ENCODE measurements at places on chromosomes 11 and 22.
A peak's percentile ranks its signal among the peaks of the same experiment; 100 is the strongest.

DNA sequence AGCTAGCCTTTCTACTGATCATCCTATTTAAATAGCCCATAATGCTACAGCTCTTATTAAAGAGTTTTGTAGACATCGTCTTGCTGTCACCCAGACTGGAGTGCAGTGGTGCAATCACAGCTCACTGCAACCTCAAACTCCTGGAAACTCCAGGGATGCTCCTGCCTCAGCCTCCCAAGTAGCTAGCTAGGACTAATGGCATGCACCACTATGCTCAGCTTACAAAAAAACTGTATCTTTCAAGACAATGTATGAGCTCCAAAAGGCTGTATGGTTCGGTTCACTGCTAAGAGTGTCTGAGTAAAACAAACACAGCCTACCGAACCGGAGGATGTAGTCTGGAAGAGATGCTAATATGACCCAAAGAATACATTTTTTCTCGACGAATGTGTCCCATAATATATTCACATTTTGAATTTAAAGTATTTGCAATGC is 2.6 kb downstream of the TAF1D start:
- no peak for DNase-seq

GRCh38 chr11:74299015-74299414 is 12.4 kb downstream of the P4HA3 start:
- DNase-seq: no peak

DNA sequence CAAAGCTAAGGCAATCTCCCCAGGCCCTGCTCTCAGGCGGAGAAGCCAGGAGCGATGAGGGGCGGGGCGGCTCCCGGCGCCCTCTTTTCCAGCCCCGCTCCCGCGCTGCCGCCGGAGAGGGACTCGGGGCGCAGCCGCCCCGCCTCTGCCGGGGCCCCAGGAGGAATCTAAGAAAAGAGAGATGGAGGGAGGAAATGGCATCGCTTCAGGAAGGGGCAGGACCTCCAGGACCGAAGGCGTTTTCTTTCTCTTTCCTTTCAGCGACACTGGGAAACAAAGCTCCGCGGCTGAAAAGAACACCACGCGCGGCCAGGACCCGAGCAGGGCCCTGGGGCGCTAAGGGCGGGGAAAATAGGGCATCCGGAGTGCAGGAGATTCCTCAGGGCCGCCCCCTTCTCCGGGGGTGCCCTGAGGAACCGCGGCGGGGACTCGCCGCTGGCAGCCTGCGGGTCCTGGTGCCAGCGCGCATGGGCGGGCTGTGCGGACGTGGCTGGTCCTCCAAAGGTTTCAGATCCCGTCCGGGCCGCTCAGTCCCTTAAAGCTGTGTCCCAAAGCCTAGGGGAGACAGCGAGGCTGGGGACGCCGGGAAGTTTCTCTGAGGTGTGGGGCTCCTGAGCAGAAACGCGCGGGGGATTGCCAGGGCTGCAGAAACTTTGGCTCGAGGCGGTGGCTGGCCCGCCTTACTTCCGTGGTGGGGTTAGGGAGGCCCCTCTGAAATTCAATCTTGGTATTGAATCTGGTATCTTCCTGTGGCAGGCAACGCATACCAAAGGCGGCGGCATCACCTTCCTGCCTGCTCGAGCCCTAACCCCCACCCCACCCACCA is 2.8 kb upstream of the BSX start:
- peak; percentile 74 for DNase-seq

DNA sequence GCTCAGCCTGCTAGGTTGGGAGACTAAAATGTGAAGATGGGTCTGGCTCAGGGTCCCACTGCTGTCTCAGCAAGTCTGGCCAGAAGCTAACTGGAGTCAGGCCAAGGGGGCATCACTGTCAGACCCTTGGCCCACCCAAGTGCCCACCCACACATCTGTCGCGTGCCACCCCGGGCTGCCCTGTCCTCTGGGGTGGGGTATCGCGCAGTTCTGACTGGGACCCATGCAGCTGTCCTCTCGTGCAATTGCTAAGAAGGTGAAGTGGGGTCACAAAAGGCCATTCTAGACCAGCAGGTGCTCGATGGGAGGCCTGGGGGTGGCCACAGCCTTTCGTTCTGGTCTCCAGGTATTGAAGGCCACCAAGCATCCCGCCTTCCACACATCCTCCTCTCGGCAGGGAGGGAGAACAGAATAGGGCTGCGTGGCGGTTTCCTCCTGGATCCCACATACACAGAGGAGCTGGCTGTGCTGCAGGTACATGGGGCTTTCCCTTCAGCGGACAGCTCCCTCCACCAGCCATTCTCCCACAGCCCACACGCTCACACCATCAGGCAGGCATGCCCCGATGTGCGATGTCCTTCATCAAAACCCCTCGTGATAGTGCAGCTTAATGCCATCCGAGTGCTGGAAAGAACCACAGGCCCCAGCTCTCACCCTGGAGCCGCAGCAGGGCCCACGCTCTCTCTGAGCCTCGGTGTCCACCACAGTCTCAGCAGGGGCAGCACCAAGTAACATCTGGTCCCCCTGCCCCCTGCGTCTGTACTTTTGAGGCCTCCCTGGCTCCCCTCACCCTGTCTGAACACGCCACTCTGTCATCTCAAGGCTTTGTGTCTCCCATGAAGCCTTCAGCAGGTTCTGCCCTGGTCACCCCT is 37.6 kb downstream of the SHANK2 start:
- no peak for DNase-seq

- DNase-seq: no peak
These were observed 798.0 kb downstream of the NTM start for GRCh38 chr11:132168344-132168981.

DNA sequence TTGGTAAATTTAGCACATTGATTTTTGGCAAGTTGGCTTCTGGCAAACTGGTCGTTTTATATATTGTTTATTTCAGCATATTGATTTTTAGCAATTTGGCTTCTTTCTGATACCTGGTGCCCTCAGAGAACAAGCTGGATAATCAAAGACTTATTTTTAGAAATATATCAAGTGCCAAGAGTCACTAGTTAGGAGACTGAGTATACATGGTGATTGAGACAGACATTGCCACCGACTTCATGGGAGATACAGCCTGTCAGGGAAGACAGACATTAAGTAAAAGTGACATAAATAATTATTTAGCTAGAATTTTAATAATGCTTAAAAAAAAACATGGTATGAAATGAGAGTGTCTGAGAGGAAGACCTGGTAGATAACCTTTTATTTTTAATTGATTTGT is 242.3 kb upstream of the MTNR1B start:
- DNase-seq: no peak

GRCh38 chr11:70618431-70619101 is 220.2 kb downstream of the CTTN start:
- no peak for DNase-seq

- DNase-seq: no peak
These were observed 1.2 kb upstream of the TIRAP start for GRCh38 chr11:126281666-126282175.

- DNase-seq: no peak
These were observed 33.6 kb downstream of the TBC1D22A start for GRCh38 chr22:46795845-46796565.

- DNase-seq: no peak
These were observed 7.3 kb downstream of the CERK start for GRCh38 chr22:46730568-46731245.

GRCh38 chr11:92697461-92698312 is 271.8 kb upstream of the MTNR1B start:
- DNase-seq: peak; percentile 29

DNA sequence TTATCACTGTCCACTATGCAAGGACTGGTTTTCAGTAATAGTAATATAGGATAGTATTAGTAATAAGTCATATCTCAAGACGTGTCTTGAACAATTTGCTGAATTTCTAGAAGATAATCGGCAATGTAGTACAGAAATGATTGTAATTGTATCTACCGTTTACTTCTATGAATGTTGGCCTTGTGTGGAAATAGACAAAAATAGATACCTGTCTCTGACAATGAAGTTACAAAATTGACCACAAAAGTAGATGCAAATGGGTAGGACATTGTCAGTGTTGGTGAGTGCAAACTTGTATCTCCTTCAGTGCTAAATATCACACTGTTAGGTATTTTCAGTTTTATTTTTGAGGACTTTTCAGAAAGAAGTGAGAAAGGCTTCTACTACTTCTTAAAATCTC is 43.1 kb downstream of the SVIP start:
- DNase-seq: no peak

- DNase-seq: no peak
These were observed 20.9 kb downstream of the DKK3 start for GRCh38 chr11:11987503-11988022.

DNA sequence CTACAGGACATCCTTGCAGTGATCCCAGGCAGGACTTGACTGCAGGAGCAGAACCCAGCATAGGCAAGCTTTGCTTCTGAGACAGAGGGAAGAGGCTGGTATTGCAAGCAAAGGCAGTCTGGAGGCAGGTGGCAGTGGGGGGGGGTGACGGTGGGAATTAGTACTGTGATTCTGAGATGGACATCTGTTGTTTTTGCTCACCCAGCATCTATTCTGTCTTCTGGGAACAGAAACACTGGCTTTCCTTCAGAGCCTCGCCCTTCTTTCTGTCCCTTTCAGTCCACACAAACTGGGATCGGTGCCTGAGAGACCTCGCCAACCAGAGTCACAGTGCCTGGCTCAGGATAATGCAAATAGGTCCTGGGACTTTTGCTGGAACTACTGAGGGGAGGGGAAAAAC is 31.2 kb upstream of the RASL10A start:
- DNase-seq: no peak

- peak; percentile 95 for DNase-seq
These were observed 570.3 kb downstream of the OPCML start for GRCh38 chr11:132962041-132962440.

GRCh38 chr11:71124127-71124526 is 128.2 kb downstream of the SHANK2 start:
- DNase-seq: no peak

DNA sequence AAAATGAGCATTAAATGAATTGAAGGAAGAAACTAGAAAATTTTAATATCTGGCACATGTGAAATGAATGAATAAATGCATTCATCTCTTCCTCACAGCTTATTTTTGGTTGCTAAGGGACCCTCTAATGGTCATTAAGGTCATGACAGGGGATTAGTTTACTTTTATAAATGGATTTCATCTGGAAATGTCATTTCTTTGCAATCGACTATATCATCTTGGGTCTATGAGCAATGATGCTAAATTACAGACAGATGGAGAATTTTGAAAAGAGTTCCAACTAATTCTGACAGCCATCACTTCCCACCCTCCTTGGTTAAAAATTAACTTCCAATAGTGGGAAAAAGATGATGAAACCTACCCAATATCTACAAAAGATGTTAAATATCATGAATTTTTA is 98.0 kb downstream of the KIF18A start:
- DNase-seq: peak; percentile 3

DNA sequence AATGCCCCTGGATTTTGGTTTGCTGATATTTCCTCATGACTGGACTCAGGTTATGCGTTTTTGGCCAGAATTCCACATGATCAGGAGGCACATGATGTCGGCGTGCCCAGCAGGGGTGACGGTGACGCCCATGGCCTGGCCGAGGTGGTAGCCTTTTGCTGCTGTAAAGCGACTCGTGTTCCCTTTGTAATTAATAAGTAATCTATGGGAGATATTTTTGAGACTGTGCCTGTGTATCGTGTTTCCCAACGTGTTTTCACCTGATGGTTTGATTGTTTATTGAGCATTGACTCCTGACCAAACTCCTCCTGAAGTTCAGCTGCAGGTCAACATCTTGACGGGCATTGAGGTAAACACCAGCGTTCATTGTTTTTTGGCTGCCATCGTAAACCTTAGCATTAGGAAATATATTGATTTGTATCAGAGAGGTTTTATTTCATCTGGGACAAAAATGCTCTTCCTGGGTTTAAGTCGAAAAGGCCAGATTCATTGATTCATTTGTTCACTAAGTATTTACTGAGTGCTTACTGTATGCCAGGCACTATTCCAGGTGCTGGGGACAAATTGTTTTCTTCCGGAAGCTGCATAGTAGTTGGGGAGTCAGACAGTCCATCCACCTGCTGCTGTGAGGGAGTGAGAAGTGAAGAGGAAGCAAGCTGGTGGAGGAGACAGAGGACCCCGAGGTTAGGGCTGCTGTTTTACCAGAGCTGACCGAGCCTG is 23.6 kb downstream of the DCPS start:
- no peak for DNase-seq

- DNase-seq: peak; percentile 44
These were observed 8.3 kb upstream of the INSC start for GRCh38 chr11:15106201-15106965.

DNA sequence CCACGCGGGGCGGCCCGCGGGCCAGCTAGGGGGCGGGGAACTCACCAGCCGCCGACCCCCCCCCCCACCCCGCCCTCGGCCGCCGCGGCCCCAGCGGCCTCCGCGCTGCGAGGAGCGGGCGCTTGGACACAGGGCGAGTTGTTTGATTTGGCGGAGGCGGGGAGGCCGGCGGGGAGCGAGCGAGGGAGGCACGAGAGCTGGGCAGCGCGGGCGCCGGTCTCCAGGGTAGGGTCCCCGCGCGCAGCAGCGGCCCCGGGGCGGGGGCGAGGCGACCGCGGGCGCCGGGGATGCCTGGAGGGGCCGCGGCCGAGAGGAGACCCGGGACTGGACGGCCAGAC is 64.4 kb downstream of the NAV2 start:
- DNase-seq: peak; percentile 66

- no peak for DNase-seq
These were observed 219.1 kb upstream of the ARHGAP42 start for GRCh38 chr11:100467821-100468508.

GRCh38 chr22:19921544-19922081 is 20.0 kb upstream of the COMT start:
- no peak for DNase-seq

DNA sequence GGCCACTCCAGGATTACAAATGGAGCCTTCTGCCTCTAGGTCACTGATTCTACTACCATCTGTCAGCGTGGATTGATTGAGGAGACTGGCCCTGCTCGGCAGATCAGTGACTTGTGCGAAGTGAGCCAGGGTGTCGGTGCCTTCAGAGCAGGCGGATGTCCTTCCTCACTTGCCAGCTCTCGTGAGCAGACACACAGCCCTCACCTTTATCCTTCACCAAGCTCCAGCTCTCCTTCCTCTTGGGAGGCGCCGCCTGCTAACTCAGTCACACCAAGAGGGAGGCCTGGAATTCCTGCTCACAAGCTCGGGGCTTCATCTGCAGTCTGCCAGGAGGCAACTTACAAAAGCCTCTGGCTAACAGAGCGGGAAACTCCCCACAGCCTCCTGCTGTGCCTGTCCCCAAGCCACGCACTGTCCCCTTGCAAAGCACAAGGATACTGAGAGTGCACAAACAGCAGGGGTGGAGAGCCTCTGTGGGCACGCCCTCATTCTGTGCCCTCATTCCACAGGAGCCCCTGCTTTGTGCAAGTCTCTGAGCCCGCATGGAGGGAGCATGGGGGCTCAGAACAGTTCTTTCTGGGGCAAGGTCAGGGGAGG is 3.5 kb upstream of the TCF20 start:
- no peak for DNase-seq
